NCI-H446 (cell line): ENCODE measurements at places on chromosomes 1 and 21.

- DNase-seq: no peak
Observed at GRCh38 chr1:173355281-173356031, 121.7 kb upstream of the PRDX6 start.

DNA sequence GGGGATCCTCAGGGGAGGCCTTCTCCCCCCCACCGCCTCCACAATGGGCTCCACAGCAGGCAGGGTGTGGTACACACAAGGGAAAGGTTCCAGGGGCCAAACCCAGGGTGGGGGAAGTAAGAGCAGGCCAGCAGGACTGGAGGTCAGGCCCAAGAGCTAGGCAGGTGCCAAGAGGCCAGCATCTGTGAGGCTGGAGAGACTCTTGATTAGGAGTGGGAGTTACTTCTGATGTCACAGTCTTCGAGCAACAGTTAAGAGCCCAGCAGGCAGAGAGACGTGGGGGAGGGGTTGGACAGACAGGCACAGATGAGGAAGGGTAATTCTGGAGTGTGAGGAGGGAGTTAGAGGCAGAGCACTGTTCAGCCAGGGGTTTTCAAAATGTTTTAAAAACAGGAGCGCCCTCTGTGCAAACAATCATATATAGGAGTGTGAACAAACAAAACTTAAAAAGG lies 55.8 kb downstream of the SLC9A1 start:
- DNase-seq: no peak

DNA sequence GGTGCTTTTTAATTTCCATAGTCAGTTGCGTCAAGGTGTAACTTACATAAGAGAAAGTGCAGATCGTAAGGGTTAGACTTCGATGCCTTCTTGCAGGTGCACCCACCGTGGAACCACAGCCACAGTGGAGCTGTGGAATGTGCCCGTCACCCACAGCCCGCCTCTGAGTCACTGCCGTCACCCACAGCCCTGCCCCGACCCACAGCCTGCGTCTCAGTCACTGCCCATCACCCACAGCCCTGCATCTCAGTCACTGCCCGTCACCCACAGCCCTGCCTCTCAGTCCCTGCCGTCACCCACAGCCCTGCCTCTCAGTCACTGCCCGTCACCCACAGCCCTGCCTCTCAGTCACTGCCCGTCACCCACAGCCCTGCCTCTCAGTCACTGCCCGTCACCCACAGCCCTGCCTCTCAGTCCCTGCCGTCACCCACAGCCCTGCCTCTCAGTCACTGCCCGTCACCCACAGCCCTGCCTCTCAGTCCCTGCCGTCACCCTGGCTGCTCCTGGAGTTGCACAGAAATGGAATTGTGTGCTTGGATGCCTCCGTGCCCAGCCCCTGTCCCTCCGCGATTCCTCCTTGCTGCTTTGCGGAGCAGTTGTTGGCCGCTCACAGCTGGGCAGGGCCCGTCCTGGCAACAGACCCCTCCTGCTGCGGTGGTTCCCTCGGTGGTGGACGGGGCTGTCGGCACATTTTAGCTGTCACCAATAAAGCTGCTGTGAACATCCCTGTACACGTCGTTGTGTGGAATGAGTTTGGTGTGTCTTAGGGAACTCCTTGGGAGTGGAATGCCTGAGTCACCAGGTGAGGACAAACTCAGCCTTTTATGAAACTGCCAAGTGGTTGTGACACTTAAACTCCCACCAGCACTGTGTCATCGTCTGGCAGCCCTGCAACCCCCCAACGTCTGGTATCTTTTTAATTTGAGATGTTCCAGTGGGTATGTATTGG lies 44.9 kb upstream of the COL6A2 start:
- DNase-seq: no peak

DNA sequence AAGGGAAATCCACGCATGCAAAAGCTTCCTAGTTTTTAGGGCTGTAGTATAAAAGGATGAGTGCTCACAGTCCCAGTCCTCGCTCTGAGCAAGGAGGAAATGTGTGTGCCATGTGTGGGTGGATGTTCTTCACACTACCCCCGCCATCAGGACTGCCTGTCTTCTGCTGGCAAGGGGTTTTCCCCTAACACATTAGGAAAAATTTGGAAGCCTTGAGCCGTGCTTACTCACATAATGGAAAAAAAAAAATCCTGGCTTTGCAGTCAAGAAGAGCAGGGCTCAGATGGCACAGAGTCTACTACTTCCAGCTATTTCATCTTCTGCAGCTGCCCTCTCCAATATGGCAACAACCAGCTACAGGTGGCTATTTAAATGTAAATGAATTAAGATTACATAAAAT lies 363.1 kb downstream of the PLPP3 start:
- peak; percentile 73 for DNase-seq

DNA sequence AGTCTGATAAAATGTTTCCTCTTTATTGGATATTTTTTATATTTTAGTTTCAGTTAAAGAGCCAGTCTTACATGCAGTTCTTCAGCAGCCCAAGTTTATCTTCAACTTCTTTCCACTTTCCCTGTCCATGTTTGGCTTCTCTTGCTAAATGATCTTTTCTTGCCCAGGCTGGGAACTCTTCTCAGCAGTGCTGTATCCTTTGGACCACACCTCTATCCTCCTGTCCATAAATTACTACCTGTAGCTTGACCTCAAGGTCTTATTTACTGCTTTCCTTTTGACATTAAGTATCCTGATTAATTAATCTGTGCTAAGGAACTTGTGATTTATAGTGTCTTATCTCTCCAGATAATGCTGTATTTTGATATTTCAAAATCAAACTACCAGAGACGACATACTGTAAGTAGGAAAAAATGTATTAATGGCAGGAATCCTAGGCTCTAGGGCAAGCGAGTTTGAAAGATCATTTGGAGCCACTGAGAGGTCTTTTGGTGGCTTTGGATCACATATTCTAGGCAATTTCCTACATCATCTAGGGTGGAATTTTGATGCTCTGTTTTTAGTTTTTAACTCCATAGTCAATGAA lies 20.5 kb upstream of the PDC start:
- no peak for DNase-seq
